ENCODE measurements at places on chromosomes 11 and 22.

DNA sequence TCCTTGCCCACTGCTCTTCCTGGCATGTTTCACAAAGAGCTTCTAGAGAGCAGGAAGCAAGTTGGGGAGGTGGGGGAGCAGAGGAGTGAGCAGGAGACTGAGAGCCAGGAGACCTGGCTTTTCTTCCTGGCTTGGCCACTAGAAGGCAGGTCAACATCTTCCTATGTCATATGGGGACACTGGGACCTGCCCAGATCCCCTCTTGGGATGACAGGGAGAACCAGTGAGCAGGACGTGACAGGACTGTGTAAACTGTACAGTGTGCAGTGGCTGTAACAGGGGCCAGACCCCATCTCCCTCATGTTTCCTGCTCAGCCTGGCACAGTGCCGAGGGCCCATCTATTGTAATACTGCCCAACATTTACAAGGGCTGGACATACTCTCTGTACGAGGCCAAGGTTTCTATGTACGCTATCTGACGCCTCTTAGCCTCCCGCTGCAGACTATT is 29.4 kb downstream of the GDPD5 start:
- H3K4me1 ChIP-seq: peaks cover 8% of the 10 kb centered on the region
- no peaks in the 10 kb centered on the region for H3K36me3 ChIP-seq

- no peaks in the 10 kb centered on the region for H3K36me3 ChIP-seq
- peaks cover 9% of the 10 kb centered on the region for H3K4me1 ChIP-seq
- no peak for DNase-seq
- peaks cover 54% of the 10 kb centered on the region for H3K27me3 ChIP-seq
- no peak overlapping the region for H3K27ac ChIP-seq
These were observed 3.7 kb upstream of the MIEF1 start for GRCh38 chr22:39498368-39498767.

GRCh38 chr22:17639247-17639741 is 737 bp downstream of the BCL2L13 start:
- no peaks in the 10 kb centered on the region for H3K4me1 ChIP-seq
- H3K4me3 ChIP-seq: peak overlapping the region; percentile 63
- no peak for DNase-seq

DNA sequence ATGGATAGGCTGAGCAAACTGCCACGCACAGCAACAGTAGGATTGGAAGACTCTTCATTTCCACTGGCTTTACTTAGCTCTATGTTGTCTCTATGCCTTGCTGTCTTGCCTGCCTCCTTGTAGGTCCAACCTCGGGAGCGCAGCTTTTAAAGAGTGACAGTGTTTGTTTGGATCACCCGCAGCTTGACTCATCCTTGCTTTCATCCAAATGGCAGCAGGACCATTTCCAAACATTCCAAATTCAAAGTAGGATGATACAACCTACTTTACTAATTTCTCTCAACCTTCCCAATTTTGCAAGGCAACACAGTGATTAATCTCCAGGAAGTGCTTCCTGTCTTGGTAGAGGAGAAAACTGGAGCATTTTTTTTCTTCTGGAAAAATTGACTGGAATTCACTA is at the start of gene MMP3:
Gene MMP3, minus strand, starts transcription at position 121 of the 400 bp plus-strand sequence. Its CDS starts 63 bp downstream, at position 58.
- H3K4me3 ChIP-seq: no peak within 1 kb of the TSS
- no peak for DNase-seq
- no peak within 1 kb of the TSS for H3K27ac ChIP-seq
- no peaks in the 10 kb centered on the region for H3K27me3 ChIP-seq
- no peaks in the 10 kb centered on the region for H3K4me1 ChIP-seq
- H3K36me3 ChIP-seq: no peaks in the 10 kb centered on the region

DNA sequence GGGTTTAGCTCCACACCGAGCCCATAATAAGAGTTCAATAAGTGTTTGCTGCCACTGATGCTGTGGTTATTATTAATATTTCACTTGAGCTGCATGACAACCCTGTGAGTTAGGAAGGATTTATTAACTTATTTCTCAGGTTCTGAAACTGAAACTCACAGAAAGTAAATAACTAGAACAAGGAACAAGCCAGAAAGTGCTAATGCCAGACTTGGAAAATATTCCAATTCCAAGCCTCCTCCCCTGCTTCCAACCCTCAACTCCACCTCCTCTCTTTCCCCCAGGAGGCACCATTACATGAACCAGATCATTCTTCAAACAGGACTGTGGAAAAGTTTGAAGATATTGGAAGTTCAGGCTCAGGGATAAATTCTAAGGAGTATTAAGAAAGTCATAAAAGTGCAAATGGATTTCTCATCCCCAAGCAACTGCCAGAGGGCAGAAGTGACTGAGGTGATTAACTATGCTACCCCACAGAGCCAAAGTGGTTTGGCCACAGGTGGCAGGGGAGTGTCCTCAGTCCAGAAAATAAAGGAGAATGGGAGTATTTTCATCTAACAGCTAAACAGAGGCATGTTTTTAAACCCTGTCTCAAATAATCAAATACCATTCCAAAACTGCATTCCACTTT is 3.2 kb upstream of the FJX1 start:
- H3K4me1 ChIP-seq: peaks cover 6% of the 10 kb centered on the region
- H3K27ac ChIP-seq: no peak overlapping the region

- H3K27me3 ChIP-seq: no peaks in the 10 kb centered on the region
- H3K4me3 ChIP-seq: no peak overlapping the region
- no peaks in the 10 kb centered on the region for H3K36me3 ChIP-seq
- peaks cover 3% of the 10 kb centered on the region for H3K4me1 ChIP-seq
- no peak for DNase-seq
- H3K27ac ChIP-seq: no peak overlapping the region
These were observed 22.9 kb upstream of the A4GALT start for GRCh38 chr22:42743501-42743991.

GRCh38 chr11:107563702-107564101 is 1.8 kb downstream of the ALKBH8 start:
- no peak for DNase-seq
- H3K4me1 ChIP-seq: peaks cover 6% of the 10 kb centered on the region
- no peak overlapping the region for H3K4me3 ChIP-seq

DNA sequence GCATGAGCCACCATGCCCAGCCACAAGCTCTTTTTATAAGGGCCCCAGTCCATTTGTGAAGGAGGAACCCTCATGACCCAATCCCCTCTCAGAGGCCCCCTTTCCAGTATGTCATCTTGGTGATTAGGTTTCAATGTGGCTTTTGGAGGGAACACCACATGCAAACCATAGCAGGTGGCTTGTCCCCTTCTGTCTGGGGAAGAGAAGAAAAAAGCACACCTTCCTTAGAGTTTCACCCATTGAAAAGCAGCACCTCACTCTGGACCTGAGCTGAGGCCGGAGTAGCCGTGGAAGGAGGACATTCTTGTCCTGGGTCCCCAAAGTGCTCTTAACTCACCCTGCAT is 25.4 kb downstream of the NEAT1 start:
- H3K27ac ChIP-seq: no peak overlapping the region
- H3K4me1 ChIP-seq: no peaks in the 10 kb centered on the region
- H3K27me3 ChIP-seq: no peaks in the 10 kb centered on the region
- DNase-seq: no peak
- H3K4me3 ChIP-seq: no peak overlapping the region

GRCh38 chr22:23984430-23984829 is 4.5 kb downstream of the GSTT2 start:
- H3K36me3 ChIP-seq: no peaks in the 10 kb centered on the region
- H3K4me3 ChIP-seq: no peak overlapping the region
- DNase-seq: no peak
- no peak overlapping the region for H3K27ac ChIP-seq

- no peaks in the 10 kb centered on the region for H3K4me1 ChIP-seq
- no peak overlapping the region for H3K27ac ChIP-seq
- DNase-seq: no peak
- no peak overlapping the region for H3K4me3 ChIP-seq
These were observed 588.2 kb downstream of the BRD1 start for GRCh38 chr22:49239264-49240015.

GRCh38 chr22:23106906-23107367 is 34.9 kb downstream of the RSPH14 start:
- no peaks in the 10 kb centered on the region for H3K36me3 ChIP-seq
- no peak overlapping the region for H3K4me3 ChIP-seq
- no peaks in the 10 kb centered on the region for H3K27me3 ChIP-seq
- H3K4me1 ChIP-seq: no peaks in the 10 kb centered on the region
- no peak overlapping the region for H3K27ac ChIP-seq

GRCh38 chr11:124315052-124315451 is 1.3 kb upstream of the OR8D1 start:
- no peak for DNase-seq
- no peaks in the 10 kb centered on the region for H3K27me3 ChIP-seq
- H3K27ac ChIP-seq: no peak overlapping the region
- no peak overlapping the region for H3K4me3 ChIP-seq
- no peaks in the 10 kb centered on the region for H3K36me3 ChIP-seq
- no peaks in the 10 kb centered on the region for H3K4me1 ChIP-seq

DNA sequence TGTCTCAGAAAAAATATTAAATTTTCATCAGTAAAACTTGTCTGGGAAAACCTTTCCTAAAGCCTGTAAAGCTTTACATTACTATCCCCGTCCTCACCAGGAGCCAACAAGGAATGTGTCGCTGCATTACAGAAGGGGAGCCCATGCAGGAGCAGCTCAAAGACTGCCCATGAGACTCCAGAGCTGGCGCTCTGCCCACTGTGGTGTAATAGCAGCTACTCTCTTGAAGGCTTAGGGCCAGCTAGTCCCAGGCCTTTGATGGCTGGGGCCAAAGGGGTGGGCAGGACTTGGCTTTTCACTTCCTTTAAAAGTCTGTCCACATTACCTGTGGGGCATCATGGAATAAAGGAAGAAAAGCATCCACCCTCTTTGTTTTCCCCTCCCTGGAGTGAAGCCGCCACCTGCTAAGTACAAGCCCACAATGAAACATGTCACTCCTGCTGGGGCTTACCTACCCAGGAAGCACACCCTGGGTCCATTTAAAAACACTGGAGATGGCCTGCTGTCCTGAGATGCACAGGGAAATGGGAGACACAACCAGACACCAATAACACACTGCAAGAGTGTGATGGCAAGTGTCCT is 150.7 kb downstream of the ADAMTS15 start:
- 0 out of 2 replicates have a peak, but pooled peaks cover 2% of the 10 kb centered on the region for H3K27me3 ChIP-seq
- H3K4me3 ChIP-seq: no peak overlapping the region
- no peak overlapping the region for H3K27ac ChIP-seq
- peak; percentile 42 for DNase-seq
- peaks cover 17% of the 10 kb centered on the region for H3K4me1 ChIP-seq

DNA sequence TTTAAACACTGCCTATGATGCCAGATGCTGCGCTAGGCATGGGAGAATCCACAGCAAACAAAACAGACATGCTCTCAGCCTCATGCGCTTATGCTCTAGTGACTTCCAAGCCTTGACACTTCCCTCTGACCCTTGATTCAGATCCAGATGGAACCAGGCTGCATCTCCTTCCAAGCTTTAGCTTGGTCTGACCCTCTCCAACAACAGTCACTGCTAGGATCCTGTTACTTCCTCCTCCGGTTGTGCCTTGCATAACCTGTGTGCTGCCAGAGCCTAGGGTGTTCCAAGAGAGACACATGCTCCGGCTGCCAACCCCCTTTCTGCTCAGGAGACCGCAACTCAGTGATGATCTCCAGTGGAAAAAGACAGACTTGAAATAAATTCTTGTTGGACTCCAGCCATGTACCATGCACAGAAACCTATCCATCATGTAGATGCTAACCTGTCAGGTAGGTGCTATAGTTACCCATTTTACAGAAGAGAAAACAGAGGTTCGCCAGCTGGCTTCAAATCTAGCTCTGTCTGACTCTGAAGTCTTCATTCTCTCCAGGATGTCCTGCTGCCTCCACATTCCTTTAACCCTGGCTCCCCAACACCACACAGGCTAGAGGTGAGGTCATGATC is 136.3 kb upstream of the TEAD1 start:
- no peaks in the 10 kb centered on the region for H3K36me3 ChIP-seq
- no peaks in the 10 kb centered on the region for H3K4me1 ChIP-seq
- DNase-seq: no peak
- no peak overlapping the region for H3K27ac ChIP-seq

GRCh38 chr11:1055109-1055703 is 18.7 kb upstream of the MUC6 start:
- no peaks in the 10 kb centered on the region for H3K27me3 ChIP-seq
- H3K36me3 ChIP-seq: no peaks in the 10 kb centered on the region
- H3K27ac ChIP-seq: no peak overlapping the region
- no peak overlapping the region for H3K4me3 ChIP-seq
- H3K4me1 ChIP-seq: no peaks in the 10 kb centered on the region

- H3K4me3 ChIP-seq: no peak overlapping the region
- no peaks in the 10 kb centered on the region for H3K4me1 ChIP-seq
- no peak overlapping the region for H3K27ac ChIP-seq
These were observed 38.4 kb downstream of the USP47 start for GRCh38 chr11:11880179-11880578.

DNA sequence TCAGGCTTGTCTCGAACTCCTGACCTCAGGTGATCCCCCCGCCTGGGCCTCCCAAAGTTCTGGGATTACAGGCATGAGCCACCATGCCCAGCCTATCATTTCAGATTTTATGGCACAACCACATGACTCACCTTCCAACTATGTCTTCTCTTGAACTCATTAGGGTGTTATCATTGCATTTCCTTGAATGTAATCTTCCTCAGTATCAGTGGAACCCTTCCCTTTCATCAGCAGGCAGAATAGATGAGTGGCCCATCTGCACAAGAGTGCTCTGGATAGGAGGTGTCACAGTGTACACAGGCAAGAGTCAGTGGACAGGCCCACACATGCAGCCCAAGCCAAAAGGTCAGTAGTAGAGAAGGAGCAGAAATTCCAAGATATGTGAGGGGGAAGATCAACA is 29.1 kb upstream of the AQP11 start:
- H3K27ac ChIP-seq: no peak overlapping the region
- no peak overlapping the region for H3K4me3 ChIP-seq
- DNase-seq: no peak
- no peaks in the 10 kb centered on the region for H3K36me3 ChIP-seq

DNA sequence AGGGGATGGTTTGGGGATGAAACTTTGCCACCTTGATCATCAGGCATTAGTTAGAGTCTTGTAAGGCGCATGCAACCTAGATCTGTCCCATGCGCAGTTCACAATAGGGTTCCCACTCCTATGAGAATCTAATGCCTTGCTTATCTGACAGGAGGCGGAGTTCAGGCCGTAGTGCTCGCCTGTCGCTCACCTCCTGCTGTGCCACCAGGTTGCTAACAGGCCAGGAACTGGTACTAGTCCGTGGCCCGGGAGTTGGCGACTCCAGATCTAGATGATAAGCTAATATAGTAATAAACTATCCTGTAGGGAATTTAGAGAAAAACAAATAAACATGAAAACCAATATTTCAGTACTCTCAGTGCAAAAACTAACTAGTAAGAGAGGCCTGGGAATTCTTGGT is 155.4 kb upstream of the ANO5 start:
- no peak overlapping the region for H3K27ac ChIP-seq
- no peaks in the 10 kb centered on the region for H3K27me3 ChIP-seq
- no peak for DNase-seq
- H3K4me1 ChIP-seq: no peaks in the 10 kb centered on the region

DNA sequence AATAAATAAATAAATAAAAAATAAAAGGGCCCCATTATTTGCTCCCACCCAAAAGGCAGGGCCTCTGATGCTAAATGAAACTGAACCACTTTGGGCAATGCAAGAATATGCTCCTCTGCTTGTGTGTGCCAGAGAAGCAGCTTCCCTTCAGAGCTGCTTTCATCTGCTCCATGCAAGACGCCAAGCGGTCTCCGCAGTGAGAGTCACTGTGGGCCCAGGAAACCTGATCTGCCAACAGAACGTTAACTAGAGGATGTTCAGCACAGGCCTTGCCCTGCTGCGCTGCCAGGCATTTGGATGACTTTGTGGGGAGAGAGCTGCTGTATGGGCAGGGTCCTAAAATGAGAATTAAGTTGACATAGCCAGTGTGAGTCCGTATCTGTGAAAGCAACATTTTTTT is 43.7 kb upstream of the APOA1 start:
- no peaks in the 10 kb centered on the region for H3K4me1 ChIP-seq
- no peak overlapping the region for H3K27ac ChIP-seq
- no peaks in the 10 kb centered on the region for H3K36me3 ChIP-seq
- H3K4me3 ChIP-seq: no peak overlapping the region
- no peaks in the 10 kb centered on the region for H3K27me3 ChIP-seq
